ENCODE measurements at places on chromosomes 2 and 18.

DNA sequence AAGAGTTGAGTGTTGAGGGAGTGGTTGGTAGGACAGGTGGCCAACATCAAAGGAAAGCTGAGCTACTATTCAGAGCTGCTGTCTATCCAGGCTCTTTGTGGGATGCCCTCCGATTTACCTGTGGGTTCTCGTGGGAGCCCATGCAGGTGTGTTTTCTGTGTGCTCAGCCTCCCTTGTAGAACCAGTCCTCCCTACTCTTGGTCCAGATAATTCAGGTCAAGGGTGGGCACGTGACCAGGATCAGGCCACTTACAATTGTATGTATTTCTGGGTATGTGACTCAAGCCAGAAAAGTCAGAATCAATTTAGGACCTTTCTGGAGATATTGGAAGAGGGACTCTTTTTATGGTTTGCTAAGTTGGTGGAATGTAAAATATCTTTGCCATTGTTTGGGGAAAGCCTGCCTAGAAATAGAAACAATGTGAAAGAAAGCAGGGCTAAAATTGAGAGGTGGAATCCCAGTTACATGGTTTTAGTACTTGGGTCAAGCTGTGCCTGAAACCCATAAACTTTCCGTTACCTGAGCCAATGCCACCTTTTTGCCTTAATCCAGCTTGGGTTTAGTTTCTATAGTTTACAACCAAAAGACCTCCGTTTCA lies 93.2 kb downstream of the PDCL3 start:
- DNase-seq = no peak

GRCh38 chr2:229447227-229447626 lies 176.1 kb upstream of the PID1 start:
- no peak for DNase-seq

- DNase-seq = no peak
Measured at GRCh38 chr2:107062599-107063220, 176.7 kb upstream of the ST6GAL2 start.

DNA sequence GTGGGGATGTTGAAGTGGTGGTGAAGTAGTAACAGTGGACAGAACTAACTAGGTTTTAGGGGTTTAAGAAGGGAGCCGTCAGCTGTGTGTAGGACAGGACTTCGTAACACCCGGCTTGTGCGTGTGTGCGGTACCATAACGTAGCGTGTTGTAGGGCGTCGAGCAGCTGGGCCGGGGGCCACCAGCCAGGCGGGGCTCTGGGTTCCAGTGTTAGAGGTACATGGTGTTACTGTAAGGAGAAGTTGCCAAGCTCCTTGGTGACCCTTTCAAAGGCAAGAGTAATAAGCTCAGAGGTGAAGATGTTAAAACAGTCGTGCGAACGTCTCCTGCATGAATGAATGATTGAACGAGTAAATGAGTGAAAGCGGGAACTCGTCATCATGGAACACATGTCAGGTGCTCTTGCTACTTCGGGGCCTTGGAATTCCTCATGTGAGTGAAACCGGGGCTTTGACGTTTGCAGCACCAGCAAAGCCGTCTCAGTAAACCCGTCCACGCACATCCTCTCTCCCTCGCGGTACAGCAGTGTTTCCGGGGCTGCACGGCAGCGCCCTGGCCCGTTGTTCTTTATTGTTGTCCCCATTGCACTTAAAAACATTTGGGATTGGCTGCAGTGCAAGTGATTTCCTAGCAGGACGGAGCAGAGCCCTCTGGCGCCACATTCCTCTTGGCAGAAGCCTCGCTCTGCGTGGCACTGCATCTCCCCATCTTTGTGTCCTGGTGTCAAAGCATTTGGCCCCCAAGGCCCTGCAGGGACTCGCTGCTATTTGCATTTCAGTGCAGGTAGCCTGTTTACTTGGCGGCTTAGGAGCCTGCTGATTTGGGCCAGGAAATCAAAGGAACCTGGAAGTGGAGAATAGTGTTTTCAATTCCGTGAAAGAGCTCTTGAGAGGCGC lies 115.0 kb downstream of the GBX2 start:
- DNase-seq = no peak

DNA sequence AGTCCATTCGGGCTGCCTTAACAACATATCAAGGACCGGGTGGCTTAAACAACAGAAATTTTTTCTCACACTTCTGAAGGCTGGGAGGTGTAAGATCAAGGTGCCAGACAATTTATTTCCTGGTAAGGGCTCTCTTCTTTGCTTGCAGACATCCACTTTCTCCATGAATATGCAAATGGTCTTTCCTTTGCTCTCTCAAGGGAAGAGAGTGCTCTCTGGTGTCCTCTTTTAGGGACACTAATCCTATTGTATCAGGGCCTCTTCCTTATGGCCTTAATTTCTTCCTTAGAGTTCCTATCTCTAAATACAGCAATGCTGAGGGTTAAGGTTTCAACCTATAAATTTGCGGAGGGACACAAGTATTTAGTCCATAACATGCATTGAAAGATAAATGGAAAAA lies 770.8 kb downstream of the DSC3 start:
- no peak for DNase-seq

- no peak for DNase-seq
Measured at GRCh38 chr2:75027886-75028285, 69.4 kb downstream of the POLE4 start.

DNA sequence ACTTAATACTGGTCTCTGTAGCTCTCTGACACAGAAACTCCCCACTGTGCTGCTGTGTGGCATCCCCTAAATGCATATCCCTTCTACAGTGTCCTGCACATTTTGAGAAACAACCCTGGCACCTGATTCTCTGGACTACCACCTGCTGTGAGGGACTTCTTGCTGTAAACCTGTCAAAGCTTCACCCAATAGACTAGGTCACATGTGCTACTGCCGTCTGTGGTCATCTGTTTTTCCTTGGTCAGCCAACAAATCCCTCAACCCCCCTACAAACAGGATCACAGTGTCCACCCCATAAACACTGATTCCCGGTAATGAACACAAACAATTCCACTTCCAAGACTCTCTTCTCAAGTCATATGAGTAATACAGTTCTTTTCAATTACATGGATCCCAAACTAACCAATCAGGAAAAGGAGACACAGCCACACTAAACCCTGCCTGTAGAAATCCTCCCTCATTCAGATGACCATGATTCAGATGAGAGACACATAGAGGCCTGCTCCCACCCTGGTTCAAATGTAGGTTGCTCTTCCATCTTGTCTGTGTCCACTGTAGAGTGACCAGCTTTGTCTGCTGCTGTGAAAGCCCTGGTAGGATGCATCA lies 1157.4 kb downstream of the RPIA start:
- no peak for DNase-seq

GRCh38 chr18:46625069-46625468 lies 32.0 kb downstream of the LOXHD1 start:
- DNase-seq = no peak

GRCh38 chr2:37798315-37799005 lies 126.6 kb upstream of the RMDN2 start:
- no peak for DNase-seq

DNA sequence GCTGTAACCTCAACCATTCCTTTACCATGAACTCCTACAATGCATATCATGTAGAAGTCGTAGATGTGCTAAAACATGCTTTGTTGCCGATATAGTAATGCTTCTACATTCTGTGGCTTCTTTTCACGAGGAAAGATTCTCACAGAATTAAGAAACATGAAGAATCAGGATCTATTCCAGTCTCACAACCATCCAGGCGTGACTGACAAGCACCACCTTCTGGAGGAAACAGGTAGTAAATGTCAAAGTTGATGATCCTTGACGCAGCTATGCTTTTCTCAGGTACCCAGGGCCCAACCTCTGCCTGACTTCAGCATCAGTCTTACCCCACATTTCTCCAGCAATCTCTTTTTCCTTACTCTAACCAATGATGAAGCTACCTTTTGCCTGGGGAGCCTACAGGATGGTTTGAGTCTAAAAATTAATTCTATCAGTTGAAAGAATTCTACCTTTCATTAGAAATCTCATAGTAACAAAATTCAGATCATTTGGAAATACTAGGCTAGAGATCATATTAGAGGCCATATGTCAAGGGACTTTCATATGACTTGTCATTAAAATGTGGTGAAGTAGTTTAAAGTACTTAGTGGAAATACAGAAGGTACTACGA lies 123.3 kb upstream of the RND3 start:
- no peak for DNase-seq

DNA sequence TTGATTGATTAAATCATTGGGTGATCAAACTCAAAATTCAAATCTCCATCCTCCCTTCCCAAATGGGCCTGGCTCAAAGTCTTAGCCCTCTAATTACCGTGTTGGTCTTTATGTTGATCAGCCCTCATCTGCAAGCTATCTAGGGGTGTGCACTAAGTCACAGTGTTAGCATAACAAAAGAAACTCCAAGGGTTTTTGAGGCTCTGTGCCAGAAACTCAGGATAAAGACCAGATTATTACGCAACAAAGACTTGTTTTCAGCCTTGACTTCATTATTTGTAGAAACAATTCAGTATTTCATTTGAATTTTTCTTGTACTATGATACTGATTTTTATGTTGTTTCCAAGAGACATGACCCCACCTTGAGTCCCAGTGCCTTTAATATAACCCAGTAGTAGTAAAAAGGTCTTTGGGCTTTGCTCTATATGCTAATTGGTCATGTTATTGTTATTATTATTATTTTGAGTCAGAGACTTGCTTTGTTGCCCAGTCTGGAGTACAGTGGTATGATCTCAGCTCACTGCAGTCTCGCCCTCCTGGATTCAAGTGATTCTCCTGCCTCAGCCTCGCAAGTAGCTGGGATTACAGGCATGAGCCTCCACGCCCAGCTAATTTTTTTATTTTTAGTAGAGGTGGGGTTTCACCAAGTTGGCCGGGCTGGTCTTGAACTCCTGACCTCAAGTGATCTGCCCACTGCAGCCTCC lies 13.9 kb downstream of the PSMD14 start:
- DNase-seq = no peak

DNA sequence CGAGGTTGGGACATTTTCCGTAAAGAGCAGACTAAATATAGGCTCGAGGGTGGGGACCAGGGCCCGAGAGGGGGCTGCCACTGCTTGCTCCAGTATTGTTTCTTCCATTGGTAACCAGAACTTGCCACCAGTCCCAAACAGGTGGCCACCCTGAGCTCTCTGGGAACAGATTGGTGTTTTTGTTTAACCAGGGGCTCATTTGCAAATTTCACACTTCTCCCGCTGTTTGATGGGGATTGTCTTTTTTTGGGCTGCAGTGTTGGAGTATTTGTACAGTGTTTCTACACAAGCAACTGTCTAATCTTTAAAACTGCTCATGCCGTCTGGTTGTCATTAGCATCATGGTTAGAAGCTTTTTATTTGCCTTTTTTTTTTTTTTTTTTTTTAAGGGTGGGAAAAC lies 8.5 kb downstream of the AGAP1 start:
- DNase-seq = no peak

DNA sequence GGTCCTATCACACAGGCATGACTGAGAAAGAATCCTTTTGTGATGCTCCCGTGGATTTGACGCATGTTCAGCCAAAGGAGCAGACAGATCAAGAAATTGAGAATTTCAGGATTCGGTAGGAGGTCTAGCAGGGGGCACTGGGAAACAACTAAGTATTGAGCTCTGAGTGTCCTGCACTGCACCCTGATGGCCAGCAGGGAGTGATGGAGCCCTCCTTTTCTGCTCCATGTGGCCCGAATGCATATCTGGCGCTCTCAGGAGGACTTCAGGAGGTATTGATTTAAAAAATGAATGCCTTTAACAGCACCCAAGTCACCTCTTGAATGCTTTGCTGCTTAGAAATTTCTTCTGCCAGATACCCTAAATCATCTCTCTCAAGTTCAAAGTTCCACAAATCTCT lies 58.0 kb downstream of the ZNF519 start:
- no peak for DNase-seq

DNA sequence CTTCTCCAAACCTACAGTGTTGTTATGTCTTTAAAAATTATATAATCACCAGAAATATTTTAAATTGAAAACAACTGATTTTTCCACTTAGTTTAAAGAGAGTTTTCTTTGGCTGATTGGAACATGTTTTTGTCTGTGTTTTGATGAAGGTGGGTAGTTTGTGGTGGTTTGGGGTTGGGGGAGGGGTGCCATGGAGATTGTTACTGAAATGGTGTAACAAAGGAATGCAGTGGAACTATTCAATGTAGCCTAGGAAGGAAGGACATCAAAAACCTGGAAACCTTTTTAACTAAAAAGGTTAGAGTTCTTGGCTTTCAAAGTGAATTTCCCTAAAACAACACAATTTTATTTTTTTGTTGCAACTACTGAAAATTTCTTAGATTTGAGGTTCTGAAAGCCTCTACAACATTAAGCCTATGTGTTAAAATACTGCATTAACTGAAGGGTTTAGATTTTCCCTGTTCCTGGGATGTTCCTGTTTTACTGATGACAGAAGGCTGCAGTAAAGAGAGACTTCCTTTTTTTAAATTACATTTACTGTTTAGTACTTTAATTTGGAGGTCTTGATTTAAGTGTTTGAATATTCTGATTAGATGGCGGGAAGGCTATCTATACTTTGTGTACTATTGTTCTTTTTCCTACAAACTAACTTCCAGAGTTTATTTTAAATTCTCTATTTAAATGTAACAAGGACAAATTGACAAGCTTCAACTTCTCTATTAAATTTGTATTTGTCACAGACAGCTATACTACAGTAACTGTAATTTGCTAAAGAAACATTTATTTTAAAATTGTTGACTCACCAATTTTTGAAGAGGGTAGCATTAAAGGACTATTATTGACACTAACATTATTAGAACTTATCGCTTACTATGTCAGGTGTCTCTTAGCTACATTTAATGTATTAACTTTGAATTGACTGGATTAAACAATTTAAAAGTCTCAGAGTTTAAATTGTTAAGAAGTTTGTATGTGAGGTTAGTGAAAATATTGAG lies 87.7 kb downstream of the LIMS1 start:
- no peak for DNase-seq

DNA sequence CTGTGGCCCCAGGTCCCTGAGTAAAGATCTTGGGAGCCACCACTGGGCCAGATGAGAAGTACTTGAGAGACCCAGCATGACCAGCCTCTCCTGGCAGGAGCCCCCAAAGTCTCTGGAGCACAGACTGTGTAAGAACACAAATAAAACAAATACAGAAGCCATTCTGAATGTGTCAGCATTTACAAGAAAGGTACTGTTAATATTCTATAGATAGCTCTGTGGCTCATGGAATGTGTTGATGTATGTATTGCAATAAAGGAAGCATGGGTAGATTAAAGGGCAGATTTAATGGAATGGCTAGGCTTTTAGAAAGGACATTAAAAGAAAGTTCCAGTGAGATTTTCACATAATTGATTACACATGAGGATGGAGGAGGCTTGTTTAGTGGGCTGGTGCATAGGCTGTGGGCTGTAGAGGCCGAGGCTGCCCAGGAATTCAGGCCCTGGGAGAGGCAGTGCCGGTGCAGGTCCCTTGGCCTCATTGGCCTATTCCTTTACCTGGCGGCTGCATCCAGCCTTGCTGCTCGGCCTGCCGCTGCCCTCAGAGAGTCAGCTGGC lies 127.7 kb upstream of the DLX2 start:
- no peak for DNase-seq

GRCh38 chr2:72140621-72140960 lies 7.1 kb downstream of the CYP26B1 start:
- no peak for DNase-seq

GRCh38 chr2:170587117-170587516 lies 128.0 kb upstream of the SP5 start:
- no peak for DNase-seq

GRCh38 chr2:8462280-8462679 lies 219.6 kb upstream of the ID2 start:
- no peak for DNase-seq
